Suprapubic skin (tissue), 4 donors: ENCODE measurements at places on chromosomes 5 and 9. TPM values are rescaled to one million over a fixed set of nuclear protein-coding genes. Genes with fewer than 3 reads are reported as not detected.

Gene CATSPER3
- not detected for total RNA-seq

Gene FIBCD1
- not detected for total RNA-seq

Gene AQP7
- 8.2 TPM for total RNA-seq

Gene SLC6A19
- not detected for total RNA-seq

Gene TMEM174
- not detected for total RNA-seq

Gene RAI14
- total RNA-seq = 24.2 TPM

Gene OLFM1
- 15.4 TPM for total RNA-seq

Gene MLANA
- total RNA-seq = 46.7 TPM

Gene LCN6
- 8.3 TPM for total RNA-seq

Gene CACNA1B
- total RNA-seq = not detected

Gene MCC
- total RNA-seq = 79.3 TPM

Gene DBH
- total RNA-seq = not detected

Gene WWC1
- 38.3 TPM for total RNA-seq

Gene MEGF10
- total RNA-seq = 2.9 TPM

Gene SPOCK1
- 11.6 TPM for total RNA-seq

Gene LCN9
- total RNA-seq = not detected

Gene PCDHB5
- 0.72 TPM for total RNA-seq

Gene PRDM9
- total RNA-seq = not detected

Gene BASP1
- total RNA-seq = 26.7 TPM

Gene PCDHB13
- 6.0 TPM for total RNA-seq

Gene IFNA21
- not detected for total RNA-seq

Gene PCDHGB1
- 1.2 TPM for total RNA-seq

Gene TAF11L5
- total RNA-seq = not detected

Gene ERCC6L2
- total RNA-seq = 48.6 TPM

Gene NEUROG1
- not detected for total RNA-seq

Gene MYOZ3
- not detected for total RNA-seq

Gene DRD1
- not detected for total RNA-seq

Gene PSAT1
- 59.6 TPM for total RNA-seq

Gene PCDHA10
- total RNA-seq = 0.42 TPM

Gene DMRTA1
- 0.08 TPM for total RNA-seq

Gene ST6GALNAC4
- 15.9 TPM for total RNA-seq

Gene C9
- not detected for total RNA-seq

Gene GLRA1
- total RNA-seq = not detected

Gene ELOVL7
- total RNA-seq = 16.6 TPM

Gene PCDHA13
- total RNA-seq = 0.47 TPM

Gene SPINK4
- not detected for total RNA-seq

Gene MPDZ
- total RNA-seq = 13.4 TPM

Gene LHX3
- total RNA-seq = not detected

Gene CRAT
- total RNA-seq = 156 TPM
